ENCODE measurements at places on chromosomes 1 and 21.
A peak's percentile ranks its signal among the peaks of the same experiment; 100 is the strongest.

DNA sequence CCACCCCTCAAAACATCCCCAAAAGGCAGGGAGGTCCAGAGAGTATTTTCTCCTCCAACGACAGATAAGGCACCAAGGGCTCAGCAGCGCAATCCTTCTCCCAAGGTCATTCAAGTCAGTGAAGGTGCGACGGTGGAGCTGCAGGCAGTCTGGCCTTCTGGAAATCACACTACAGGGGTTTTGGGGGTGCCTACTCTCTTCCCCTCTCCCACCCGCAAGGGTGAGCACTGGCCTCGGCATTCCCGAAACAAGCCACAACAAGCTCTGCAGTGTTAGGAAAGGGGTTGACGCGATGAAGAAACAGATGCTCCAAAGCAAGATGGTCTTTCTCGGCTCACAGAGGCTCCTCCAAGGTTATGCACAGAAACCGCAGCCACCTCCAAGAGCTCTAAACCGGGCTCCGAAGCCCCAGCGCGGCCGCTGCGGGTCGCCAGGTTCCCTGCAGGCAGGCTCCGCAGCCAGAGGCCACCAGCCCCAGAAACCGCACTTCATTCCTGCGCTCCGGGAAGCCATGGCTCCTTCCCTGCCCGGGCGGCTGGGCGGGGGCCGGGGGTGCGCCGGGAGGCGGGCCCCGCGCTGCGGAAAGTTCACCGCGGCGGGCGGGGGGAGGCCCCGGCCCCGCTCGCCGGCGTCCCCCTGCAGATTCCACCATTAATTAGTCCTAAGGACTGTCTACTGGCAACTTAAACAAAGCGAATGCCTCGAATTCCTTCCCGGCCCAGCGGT is 1.1 kb downstream of the LUZP1 start:
- no peak for DNase-seq

GRCh38 chr1:59282951-59283350 is 13.9 kb upstream of the FGGY start:
- DNase-seq: no peak

GRCh38 chr1:111801071-111801850 is 45.6 kb downstream of the DDX20 start:
- no peak for DNase-seq

- no peak for DNase-seq
Measured at GRCh38 chr1:107095647-107096046, 39.2 kb downstream of the PRMT6 start.

GRCh38 chr1:75074831-75075395 is 59.3 kb upstream of the LHX8 start:
- no peak for DNase-seq

GRCh38 chr1:64568171-64568450 is 98.2 kb downstream of the CACHD1 start:
- DNase-seq: no peak

- no peak for DNase-seq
Measured at GRCh38 chr1:20233866-20234265, 47.5 kb upstream of the PLA2G2C start.

DNA sequence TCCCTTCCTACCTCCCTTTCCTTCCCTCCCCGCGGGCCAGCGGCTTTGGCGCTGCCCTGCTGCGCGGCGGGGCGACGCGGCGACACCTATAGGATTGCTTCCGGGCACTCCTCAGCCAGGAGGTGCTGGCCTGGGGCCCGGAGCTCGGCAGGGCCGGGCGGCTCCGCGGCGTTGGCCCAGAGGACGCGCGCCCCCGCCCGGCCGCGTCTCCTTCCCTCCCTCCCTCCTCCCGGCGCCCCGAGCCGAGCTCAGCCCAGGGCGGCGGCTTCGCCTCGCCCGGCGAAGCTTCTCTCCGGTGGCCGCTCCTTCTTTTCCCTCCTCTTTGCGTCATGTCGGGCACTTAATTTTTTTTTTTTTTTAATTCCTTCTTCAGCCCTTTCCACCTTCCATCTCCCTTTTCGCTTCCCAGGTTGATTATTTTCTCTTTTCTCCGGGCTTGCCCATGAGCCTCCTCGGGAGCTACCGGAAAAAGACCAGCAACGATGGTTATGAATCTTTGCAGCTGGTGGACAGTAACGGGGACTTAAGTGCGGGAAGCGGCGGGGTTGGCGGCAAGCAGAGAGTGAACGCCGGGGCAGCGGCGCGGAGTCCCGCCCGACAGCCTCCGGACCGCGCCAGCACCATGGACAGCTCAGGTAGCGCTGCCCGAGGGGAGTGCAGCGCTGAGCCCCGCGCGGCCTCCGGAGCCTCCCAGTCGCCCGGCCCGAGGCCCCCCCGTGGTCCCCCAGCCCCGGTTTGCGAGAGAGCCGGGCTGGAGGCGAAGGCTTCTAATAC is at the start of gene DNAJC6:
DNAJC6 (plus strand) TSS at position 240 of the 774 bp plus-strand sequence; CDS start at position 443, 203 bp downstream.
- DNase-seq: peak; percentile 11

- no peak for DNase-seq
Measured at GRCh38 chr1:176055398-176055797, 151.7 kb downstream of the COP1 start.

DNA sequence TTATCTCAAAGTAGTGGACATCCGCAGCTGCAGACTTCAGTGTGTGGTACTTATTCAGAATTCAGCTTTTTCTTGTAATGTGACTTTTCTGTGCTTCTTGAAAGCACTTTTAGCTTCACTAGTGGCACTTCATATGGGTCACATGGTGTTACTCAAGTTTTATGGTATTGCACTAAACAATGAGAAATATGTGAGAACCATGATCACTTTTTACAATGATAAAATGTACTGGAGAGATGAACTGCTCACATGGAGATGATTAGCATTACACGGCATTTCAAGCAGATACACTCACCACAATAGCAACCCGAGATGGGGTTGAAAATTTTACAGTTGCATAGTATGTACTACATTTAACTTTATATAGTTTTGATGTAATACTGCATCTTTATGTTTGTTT is 40.1 kb upstream of the GPR52 start:
- DNase-seq: no peak

- DNase-seq: peak; percentile 7
Measured at GRCh38 chr1:169508432-169509338, 22.9 kb upstream of the SLC19A2 start.

DNA sequence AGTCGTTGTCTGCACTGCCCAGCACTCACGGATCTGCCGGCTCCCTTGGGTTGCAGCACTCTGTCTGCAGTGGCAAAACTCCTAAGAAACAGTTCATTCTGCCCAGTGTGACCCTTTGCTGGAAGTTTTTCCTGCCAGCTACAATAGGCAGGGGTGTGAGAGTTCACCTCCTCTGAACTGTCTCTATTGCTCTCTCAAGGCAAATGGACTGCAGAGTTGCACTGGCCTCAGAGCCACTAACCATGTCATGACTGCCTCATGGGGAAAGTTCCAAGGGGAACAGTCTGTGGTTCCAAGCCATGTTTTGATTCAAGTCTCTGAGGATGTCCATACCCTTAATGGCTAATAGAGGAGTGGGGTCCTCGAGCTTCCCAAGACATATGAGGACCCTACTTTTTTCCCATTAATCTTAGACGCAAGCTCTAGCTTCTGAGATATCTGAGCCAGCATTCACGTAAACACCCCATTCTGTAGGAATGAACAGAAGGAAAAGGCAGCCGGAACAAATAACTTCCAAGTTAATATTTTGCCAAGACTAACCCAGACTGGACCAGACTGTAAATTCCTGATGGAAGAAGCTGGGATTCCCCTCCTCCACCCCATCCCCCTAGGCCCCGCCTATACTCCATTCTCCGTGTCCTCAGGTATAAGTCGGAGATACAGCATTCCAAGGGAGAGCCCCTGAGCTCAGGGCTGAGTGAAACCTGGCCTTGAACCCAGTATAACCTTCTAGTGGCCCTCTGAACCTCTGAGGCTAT is 93.8 kb upstream of the AKT3 start:
- DNase-seq: no peak

GRCh38 chr1:221356693-221357092 is 385.2 kb downstream of the DUSP10 start:
- DNase-seq: no peak

DNA sequence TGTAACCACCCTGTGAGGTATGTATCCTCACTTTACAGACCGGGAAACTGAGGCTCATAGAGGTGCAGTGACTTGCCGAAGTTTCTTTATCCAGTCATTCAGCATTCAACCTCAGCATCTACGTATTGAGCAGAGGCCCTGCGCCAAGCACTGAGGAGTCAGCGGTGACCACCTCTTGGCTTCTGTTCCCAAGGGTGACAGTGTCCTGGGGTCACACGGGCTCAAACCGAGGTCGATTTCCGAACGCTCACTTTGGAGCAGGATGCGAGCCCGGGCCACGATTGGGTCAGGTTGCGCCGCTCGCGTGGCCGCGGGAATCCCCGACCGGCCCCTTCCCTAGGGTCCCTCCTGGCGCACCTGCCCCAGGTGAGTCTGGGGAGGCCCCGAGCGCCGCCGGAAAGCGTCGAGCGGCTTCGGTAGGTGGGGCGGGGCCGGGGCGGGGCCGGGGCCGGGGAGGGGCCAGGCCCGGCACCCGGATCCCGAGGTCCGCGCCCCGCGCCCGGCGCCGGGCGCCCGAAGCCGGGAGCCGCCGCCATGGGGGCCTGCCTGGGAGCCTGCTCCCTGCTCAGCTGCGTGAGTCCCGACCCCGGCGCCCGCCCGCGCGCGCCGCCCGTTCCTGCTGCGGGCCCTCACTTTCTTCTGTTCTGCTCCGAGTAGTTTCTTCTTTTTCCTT is at the start of gene SERINC2:
SERINC2 (plus strand) TSS at position 482 of the 673 bp plus-strand sequence; CDS start at position 535, 53 bp downstream.
- DNase-seq: no peak

DNA sequence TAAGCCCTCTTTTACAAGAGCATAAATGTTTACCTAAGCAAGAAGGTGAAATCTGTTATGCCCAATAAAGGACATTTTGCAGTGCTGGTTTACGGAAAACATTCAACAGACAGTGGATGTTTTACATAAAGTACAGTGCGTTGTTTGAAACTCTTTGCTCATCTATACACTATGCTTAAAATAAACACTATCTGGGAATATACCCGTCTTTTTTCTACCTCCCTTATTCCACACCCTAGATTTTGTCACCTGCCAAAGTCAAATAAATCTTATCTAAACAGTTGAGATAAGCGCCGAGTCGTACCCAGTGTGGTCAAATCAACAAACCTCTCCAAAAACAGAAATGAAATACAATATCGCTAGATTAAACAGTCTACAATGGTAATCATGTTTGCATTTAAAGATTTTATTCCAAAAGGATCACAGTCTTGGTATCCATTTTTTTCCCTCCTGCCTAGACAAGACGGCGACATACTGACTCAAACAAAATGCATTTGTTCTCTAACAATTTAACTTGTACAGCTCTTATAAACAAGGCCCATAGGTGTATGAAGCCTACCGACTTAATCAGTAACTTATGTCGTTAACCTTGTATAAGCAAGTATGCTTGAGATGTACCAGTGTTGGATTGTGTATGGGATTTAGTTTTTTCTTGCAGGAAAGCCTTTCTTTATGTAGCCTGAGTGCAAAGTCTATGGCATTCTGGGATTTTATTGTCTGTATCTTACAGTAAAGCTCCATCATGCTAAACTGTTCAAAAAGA is 189.1 kb downstream of the FMN2 start:
- no peak for DNase-seq

- DNase-seq: no peak
Measured at GRCh38 chr21:34147792-34148418, 74.5 kb downstream of the MRPS6 start.

DNA sequence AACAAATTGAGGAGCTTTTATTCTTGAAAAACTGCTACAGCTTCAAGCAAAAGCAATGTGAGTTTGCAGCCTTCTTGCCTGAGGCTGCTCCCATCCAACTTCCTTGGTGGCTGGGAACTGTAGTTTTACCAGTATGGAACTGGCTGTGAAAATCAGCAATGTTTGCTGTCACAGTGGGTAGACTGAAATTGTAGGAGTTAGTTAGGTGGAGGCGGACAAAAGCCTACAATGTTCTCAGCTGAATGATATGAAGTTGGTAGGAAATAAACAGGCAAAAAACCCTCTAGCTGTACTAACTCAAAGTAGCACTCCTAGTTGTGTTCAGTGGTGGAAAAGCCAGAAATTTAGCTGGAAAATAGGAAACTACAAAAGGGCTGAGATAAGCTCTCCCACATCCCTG is 18.5 kb downstream of the HAX1 start:
- no peak for DNase-seq

GRCh38 chr1:154191990-154192461 is at the start of gene TPM3:
Gene TPM3, minus strand, starts transcription at chr1:154192100. Its CDS starts 82 bp downstream, at chr1:154192018.
- peak; percentile 51 for DNase-seq

GRCh38 chr1:180042988-180043622 is 88.5 kb downstream of the CEP350 start:
- no peak for DNase-seq

DNA sequence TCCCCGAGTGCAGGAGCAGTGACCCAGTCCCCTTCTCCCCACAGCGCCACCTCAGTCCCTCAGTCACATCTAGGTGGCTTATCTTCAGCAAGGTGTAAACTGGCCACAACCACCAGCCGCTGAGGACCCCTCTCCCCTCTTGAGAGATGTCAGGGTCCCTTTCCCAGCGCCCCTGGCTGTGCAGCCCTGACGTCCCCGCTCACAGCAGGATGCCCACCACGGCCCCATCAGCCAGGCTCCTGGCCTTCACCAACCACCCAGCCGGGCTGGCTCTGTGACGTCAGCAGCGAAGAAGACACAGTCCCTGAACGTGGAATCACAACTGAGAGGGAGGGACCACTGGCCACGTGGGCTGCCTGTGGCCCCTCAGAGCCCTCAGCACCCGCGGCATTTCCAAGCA is 249.4 kb downstream of the NPHP4 start:
- DNase-seq: no peak

DNA sequence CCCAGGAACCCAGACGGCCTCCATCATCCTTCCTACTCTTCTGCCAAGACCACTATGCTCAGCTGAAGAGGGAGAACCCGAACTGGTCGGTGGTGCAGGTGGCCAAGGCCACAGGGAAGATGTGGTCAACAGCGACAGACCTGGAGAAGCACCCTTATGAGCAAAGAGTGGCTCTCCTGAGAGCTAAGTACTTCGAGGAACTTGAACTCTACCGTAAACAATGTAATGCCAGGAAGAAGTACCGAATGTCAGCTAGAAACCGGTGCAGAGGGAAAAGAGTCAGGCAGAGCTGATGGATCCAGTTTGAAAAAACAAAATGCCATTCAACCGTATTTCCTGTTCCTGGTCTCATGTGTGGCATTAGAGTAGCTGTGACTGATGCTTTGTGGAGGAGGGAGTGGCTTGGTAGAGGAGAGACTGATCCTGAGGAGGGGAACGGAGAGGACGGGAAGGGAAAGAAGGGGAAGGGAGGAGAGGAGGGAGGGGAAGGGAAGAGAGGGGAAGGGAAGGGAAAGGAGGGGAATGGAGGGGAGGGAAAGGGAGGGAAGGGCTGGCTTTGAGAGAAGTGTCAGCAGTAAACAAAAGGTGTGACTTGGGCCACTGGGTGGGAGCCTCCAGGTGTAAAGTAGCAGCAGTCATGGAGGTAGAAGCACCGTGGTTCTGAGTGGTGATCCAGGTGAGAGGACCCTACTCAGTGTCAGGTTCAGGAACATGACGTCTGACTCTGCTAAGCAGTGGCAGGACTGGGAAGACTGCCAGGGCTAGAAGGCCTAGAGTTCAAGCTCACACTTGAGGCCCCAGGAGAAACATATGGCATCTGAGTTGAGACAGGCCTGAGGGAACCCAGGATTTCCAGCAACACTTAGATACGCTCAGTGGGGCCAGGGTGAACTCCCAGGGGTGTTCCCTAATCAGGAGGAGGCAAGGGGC is 846 bp downstream of the HMGB4 start:
- no peak for DNase-seq
